Stimulated activated CD4-positive, alpha-beta T cell treated with anti-CD3 and anti-CD28 coated beads, Interleukin-1b, Interleukin-23, amount 100 ng/mL, for 1 hour (primary cell): ENCODE measurements at places on chromosomes 2 and 18.

DNA sequence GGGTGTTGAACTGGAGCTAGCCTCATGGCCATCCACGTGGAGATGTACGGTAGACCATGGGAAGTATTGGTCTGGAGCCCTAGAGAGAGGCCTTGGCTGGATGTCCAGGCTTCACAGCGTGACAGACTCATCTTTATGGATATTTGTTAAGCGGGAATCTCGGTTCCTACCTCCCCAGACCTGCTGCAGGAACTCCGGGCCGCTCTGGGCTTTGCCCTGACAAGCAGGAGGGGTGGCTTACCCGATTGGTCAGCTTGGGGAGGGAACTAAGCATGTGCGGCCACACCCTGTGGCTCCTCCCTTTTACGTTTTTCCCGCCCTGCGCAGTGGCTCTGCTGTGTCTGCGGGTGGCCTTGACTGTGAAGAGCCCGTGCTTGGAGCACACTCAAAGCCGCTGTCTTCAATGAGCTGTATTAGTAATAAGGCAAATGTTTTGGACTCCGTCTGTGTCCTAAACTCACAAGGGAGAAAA is 52.3 kb downstream of the PAPOLG start:
- DNase-seq, result no peak

- DNase-seq, result no peak
These were observed 89.0 kb downstream of the TMEM247 start for GRCh38 chr2:46568212-46569009.

DNA sequence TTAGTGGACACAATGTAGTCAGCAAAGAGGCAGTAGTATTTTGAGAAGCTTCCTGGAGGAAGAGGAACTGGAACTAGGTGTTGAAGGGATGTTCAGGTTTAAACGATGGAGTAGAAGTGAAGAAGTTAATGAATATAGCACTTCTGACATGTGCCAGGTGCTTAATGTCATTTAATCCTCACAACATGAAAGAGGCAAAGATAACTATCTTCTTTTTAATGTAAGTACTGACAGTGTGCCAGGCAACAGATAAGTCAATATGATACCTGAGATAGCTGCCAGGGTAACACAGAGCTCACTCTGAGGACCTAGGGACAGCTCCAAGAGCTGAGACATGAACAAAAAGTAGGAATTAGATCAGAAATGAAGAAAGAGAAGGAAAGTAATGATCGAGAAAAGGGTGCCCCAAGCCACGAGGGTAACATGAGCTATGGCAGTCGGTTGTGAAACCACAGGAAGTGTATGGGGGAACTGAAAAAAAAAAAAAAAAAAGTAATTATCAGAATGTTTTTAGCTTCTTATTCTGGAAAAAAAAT is 140.7 kb downstream of the RNF144A start:
- DNase-seq, result no peak

- DNase-seq, result no peak
These were observed 166.6 kb upstream of the TANK start for GRCh38 chr2:160993654-160994061.

- DNase-seq, result no peak
These were observed 29.3 kb downstream of the MRPL33 start for GRCh38 chr2:27800856-27801255.

DNA sequence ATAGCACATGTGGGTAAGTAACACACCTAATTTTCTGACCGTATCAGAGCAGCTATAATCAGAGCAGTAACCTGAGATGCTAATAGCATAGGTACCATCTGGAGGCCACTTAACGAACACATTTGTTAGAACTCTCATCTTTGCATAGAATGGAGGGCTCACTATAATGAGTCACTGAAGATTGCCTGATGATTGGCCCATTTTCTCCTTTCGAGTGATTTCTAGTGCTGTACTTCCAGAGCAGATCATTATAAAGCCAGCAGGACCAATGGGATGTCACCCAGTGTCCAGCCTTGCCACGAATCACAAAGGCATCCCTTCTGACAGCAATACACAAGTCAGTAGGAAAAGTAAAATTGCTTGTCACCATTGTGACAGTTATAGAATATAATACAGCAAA is 81.7 kb upstream of the REV1 start:
- DNase-seq, result no peak
